NCI-H446 (cell line): ENCODE measurements at places on chromosomes 5 and 9.

GRCh38 chr9:91820949-91821880 is 128.8 kb downstream of the ROR2 start:
- no peak for DNase-seq

DNA sequence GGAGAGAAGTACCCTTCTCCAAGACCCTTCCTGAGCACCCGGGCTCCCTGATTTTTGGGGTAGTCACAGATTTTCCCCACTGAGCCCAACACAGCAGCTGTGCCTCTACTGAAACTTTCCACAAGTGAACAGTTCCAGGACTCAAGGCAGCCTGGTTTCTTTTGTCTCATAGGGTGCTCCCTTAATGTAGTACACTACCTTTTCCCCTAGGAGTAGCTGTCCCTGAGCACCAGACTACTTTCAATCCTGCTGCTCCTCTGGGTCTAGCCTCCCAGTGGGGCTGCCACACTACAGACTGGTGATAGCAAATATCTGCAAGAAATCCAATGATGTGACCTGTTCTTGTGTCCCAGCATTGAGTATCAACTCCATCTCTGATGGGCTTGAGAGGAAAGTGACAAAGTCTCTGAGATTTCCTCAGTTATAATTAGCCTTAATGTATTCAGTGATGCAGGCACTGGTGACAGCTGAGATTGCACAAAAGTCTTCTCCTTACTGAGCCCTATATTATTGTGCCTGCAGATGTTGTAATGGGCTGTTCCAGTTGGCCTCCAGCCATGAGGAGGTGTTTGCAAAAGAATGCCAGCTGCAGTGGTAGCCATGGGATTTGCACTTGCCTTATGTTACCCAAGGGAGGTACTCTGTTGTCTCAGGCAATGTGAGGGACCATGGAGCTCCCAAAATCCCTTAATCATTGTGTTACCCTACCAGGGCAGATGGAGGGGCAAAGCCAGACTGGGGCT is 1802.5 kb downstream of the EFNA5 start:
- no peak for DNase-seq

DNA sequence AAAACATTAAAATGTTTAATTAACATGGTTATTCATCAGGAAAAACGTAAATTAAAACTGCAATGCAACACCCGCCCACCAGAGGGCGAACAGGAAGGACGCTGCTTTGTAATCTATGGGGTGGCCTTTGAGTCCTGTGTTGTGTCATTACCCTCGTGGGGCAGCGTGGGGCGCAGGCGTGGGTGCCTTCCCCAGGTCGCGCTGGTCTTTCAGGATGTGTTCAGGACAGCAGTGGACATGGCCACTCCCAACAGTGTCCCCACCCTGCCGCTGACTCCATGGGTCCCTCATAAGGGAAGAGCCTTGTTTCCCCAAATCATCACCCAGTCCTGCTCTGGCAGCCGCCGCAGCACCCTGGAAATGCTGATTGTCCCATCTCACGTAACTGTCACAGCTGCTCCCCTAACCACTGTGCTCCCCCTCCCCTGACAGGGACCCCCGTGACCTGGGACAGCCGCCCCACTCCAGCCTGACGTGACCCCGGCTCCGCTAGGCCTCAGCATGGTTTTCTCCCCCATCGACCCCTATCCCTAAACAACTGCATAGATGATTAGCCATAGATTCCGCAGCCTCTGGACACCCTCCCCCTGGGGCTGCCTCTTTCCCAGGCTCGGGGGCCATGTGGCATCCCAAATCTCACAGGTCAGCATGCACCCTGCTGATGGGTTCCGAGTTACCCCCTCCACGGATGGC is 36.4 kb downstream of the GLT6D1 start:
- peak; percentile 33 for DNase-seq

DNA sequence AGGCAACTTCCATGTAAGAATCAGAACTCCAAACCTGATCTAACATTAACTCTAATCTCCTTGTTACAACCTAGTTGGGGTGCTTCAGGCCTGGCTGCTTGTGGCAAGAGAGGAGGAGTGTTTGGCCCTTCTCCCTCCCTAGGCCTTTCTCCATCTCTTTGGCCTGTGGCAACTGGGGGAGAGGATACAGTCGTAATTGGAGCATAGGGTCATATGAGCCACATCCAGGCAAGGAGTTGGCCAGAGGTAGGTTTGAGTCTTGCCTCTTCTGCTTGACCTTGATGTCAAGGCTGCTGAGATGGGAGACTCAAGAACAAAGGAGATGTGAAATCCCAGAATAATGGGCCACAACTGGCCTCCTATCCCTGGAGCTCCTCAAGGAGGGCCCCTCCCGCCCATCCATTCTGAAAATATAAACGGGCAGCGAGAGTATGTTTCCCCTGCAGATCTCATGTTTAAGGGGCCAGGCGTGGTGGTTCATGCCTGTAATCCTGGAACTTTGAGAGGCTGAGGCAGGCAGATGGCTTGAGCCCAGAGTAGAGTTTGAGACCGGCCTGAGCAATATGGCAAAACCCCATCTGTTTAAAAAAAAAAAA is 59.3 kb upstream of the ANGPTL2 start:
- no peak for DNase-seq

DNA sequence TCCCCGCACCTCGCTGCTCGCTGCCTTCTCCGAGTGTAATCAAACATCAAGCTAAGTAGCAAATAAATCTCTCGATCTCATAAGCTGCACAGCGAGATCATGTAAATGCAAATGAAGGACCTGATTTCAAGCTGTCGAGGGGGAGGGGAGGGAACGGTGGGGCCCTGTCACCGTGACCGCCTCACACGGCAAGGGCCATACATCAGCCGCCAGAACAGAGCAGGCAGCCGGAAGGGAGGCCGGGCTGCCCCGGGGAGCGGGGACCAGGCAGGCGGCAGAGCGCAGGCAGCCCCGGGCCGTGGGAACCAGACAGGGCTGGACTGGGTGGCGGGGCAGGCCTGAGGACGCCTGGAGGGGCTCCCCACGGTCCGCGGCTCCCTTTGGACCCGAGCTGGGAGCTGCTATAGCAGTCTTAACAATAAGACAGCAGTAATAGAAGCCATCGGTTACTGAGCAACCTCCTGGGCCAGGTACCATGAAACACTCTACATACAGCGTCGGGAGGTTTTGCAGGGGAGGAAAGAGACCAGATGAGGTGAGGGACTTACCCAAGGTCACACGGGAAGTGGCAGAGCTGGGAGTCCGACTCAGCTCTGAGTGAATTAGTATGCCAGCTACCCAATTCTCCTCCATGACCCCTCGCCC is 76.8 kb downstream of the CFAP77 start:
- DNase-seq: no peak
